ENCODE measurements at places on chromosomes 12 and 14.

DNA sequence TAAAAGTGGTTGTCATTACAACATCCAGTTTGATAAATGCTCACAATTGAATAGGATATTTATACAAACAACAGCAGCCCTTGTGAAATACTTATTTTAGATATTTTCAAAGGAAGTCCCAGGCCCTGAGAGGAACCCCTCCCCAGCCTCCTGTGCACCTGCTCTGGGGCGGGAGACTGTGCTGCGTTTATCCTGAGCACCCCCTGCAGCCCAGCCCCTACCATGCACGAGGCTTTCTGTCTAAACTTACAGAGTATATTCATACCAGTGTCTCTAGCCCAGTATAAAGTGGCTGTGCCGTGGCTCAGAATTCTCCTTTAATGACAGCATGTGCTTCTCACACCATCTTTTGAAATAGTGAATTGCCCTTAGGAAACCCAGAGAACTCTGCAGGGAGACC is 1084.3 kb downstream of the TMEM121 start:
- no peak for DNase-seq

DNA sequence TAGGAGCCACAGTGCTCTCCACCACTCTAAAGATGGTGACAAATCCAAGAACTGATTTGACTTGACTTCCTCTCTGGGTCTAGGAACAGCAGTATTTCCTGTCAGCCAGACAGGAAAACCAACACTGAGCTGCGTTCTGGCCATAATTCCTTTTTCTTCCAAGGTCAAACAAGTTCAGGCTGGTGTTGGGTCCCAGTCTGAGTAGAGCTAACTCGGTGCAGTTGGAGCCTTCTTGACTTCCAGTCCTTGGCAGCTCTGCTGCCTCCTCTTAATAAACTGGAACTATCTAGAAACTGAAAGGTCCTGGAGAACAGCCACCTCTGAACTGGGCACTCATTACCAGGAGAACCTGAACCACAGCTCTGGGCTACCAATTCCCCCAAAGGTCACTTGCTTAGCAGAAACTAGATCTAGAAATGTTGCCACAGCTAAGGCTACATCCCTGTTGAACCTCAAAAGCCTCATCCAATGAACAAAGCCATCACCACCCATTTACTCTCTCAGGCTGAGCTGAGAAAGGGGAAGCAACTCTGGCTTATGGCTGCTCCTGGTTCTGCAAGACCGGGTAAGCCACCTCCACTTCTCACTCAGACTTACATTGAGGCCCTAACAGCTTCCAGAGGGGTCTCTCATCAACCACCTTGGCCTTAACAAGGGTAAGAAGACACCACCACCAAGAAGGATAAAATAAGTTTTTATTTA is 27.7 kb downstream of the MAX start:
- no peak for DNase-seq

DNA sequence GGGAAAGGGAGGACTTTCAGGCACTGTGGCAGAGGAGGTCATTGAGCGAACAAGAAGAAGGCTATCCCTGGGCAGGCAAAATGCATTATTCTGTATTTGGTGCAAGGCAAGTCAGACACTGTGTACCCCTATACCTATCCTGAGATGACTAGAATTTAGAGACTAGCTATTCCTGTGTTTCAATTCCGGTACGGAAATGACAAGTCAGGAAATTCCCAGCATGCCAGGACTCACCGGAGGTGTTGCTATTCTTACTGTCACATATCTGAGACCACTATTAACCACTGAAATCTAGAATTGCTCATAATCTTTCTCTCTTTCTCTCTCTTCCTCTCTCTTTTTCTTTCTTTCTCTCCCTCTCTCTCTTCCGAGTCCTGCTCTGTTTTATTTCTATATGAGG is 297.1 kb downstream of the PDZRN4 start:
- DNase-seq = no peak

DNA sequence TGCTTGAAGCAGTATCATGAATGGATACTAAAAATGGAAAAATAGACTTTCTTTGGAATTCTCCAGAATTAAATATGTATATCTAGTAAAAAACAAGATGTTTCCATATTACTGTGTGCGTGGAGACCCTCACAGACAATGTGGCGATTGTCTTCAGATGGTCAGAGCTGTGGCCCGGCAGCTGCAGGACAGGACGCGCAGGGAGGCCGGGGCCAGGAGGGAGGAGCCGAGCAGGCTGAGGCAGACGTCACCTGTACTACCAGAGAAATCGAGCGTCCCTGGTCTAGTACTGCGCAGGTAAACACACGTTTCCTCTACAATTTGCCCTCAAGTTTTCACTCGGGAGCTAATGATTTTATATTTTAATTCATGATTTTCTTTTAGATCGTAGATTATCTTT is 22.8 kb downstream of the DDX51 start:
- no peak for DNase-seq

DNA sequence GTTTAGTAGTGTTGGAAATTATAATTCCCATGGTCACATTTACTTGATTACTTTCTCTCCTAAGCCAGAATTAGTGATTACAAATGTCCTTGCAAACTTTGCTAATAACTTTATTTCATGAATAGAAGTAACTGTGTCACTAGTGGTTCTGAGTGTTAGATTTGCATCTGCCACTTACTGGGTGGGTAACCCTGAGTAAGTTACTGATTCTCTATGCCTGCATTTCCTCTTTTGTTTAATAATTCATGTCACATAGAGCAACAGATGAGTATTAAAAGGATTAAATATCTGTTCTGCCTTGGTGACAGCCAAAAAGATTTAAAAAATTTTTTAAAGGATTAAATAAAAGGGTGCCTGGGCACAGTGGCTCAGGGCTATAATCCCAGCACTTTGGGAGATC is 78.6 kb downstream of the BHLHE41 start:
- DNase-seq = no peak
